ENCODE measurements at places on chromosomes 6 and 20. TPM values are rescaled to one million over a fixed set of nuclear protein-coding genes. Genes with fewer than 3 reads are reported as not detected.

XKR7 gene
- total RNA-seq: not detected

GPLD1 gene
- total RNA-seq: 0.96 TPM

BTNL2 gene
- total RNA-seq: not detected

IL20RA gene
- total RNA-seq: 20.5 TPM

AP5S1 gene
- total RNA-seq: 10.7 TPM

PAK5 gene
- total RNA-seq: not detected

ZNF337 gene
- 17.1 TPM for total RNA-seq

PERP gene
- total RNA-seq: 53.4 TPM

Measured in transverse colon (tissue), 4 donors.